ENCODE measurements at places on chromosomes 6 and 20.
A peak's percentile ranks its signal among the peaks of the same experiment; 100 is the strongest.

DNA sequence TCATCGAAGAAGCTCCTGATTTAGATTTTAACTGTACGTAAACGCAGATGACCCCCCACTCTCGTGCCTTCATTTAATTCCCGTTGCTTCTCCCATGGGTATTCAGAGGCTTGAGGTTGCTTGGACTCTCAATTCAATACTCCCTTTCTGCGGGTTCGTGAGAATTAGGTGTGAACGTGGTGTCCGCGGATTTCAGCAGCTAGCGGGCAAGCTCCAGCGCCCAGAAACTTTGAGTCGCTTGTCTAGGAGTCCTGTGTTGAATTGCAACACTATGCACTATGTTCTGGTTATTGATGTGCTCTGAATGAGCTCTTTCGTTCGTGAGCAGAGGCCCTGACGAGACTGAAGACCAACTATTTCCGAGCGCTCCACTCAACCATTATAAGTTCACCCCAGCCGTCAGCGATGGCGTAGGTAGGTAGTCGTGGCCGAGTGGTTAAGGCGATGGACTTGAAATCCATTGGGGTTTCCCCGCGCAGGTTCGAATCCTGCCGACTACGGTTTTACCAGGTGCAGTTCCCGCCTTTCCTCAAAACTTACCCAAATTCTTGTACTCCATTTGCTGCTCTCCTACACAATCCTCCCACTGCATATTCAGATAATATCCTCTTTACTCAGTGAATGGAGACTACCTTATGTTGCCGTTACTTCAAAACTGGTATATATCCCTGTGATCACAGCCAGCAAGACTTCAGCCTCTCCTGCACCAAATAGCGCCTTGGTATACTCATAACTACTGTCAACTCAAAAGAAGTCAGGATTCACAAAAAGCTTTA is 72.6 kb upstream of the ZNF184 start:
- DNase-seq, result no peak

- peak; percentile 78 for DNase-seq
Measured at GRCh38 chr6:44177691-44178423, 19.2 kb downstream of the CAPN11 start.

GRCh38 chr6:117600008-117600743 is 2.1 kb downstream of the GOPC start:
- no peak for DNase-seq

- no peak for DNase-seq
Measured at GRCh38 chr6:167247814-167248595, 43.1 kb upstream of the UNC93A start.

DNA sequence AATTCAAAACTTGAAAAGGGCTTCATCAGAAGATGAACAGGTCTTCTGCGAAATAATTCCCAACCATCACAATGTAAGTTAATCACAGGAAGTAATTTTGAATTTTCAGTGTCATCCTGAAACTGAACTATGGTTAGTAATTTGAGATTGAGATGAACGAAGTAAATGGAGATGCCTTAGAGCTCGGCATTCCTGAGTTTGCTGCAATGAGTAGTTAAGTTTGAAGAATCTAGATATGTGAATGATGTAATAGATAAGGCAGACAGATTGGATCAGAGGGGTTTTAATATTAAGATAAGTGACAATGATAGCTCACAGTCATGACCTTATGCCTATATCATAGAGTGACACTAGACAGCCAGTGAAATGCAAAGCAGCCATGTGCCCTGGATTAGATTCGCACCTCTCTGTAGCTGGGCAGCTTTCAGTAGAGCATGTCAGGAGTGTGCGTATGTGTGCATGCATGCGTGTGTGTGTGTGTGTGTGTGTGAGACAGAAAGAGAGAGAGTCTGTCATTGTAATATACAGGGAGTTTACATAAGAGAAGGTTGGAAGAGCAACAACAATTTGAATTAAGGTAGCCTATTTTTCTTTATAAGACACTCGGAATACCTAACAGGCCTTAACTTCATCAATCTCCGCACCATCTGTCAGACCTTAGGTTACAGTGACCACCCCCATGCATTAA is 233.0 kb downstream of the GMPR start:
- no peak for DNase-seq

- DNase-seq, result no peak
Measured at GRCh38 chr6:63537201-63537958, 34.9 kb upstream of the LOC128125822 start.

DNA sequence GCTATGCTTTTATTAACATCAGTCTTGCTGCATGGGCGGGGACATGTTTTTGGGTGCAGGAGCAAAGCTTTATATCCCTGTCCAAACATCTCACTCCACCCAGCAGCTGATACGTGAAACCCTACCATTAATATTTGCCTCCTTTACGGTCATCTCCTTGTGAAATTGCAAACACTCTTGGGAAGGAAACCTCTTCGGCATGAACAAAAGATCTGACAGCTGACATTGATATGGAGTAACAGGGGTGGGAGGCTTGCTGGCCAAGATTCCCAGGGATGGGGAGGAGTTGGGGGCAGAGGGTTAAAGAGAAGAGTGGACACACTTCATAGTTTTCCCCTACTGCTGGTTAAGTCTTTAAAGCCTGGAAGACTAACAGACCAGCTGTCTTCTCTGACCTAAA is 22.2 kb upstream of the VEGFA start:
- no peak for DNase-seq

GRCh38 chr6:2795956-2796355 is 30.8 kb downstream of the WRNIP1 start:
- no peak for DNase-seq

Data from left ventricle myocardium inferior (tissue), 1 donor.